Activated T-cell treated with anti-CD3 and anti-CD28 coated beads for 4 hours (primary cell): ENCODE measurements at places on chromosomes 13 and 19.

DNA sequence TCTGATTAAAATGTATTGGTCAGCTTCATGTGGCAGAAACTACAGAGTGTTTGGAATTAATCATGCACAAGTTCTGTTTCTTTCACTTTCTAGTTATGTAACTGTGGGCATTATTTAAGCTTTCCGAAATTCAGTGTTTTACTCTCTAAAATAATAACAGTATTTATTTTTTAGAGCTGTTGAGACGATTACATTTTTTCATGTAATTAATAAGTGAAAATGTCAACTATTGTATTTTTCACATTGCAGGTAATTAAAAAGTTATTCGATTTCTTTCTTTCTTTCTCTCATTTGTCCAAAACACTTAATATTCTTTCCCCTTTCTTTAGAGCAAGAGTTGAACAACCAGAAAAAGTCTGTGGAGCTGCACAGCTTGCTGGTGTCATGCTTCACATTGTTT is 559.4 kb upstream of the PCDH20 start:
- no peak for DNase-seq

DNA sequence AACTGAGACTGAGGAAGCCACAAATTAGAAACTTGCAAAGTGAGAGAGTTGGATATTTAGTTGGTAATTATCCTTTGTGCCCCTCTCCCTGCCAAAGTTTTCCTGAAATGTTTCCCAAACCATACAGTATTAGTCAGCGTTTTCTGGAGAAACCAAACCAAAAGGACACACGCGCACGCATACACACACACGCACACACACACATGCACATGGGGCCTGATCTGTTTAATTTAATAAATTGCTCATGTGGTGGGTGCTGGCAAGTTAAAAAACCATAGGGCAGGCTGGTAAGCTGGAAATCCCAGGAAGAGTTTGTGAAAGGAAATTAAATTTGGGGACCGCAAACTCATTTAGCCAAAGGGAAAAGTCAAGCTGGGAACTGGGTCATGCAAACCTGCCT is 11.7 kb upstream of the CYSLTR2 start:
- DNase-seq, result no peak

DNA sequence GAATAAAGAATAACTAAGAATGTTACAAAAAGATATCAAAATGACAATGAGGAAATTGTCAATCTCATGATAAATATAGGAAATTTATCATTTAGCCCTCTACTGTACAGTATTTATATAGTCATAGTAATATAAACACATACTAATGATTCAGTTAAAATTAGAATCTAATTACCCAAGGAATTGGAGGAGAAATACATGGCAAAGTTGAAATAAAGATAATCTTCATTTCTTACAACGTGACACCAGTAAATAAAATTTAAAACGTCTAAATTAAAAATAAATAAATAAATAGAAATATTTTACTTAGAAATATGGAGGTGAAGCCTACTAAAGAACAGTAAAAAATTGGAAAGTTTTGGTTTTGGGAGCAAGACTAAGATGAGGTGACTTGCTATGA is 2163.1 kb upstream of the PCDH20 start:
- no peak for DNase-seq

DNA sequence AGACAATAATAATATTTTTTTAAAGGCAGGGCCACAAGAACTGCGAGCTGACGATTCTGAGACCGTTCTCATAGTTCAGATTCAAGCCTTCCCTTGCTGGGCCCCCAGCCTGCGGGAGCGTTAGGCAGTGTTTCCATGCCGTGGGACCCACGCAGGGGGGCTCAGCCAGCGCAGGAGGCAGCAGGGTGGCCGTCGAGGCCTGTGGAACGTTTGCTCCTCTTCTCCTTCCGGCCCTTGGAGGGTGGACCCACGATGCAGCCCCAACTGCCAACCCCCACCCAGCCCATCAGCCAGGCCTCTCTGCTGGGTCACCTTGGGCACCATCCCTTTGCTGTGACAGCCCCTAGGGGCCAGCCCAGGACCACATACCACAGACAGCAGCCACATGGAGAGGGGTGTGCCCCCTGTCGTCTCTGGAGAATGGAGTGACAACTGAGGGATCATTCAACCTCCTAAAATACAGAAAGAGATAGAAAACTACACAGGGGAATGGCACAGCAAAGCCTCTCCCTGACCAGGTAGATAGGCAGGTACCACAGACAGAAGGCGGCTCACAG is 46.8 kb downstream of the PDCD5 start:
- DNase-seq, result no peak

DNA sequence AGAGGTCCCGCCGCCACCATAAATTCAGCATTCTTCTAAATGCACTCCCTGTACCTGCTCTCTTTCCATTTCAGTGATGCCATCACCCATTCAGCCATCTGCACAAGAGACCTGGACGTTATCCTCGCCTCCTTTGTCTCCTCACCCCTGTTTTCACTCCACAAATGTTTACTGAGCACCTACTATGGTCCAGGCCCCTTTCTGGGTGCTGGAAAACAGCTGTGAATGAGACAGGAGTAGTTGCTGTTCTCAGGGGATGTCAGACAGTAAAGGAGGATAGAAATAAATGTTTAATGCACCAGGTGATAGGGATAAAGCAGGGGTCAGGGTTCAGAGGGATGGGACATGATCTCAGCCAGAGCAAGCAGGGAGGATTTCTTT is 3.3 kb downstream of the AP1M1 start:
- DNase-seq, result no peak

DNA sequence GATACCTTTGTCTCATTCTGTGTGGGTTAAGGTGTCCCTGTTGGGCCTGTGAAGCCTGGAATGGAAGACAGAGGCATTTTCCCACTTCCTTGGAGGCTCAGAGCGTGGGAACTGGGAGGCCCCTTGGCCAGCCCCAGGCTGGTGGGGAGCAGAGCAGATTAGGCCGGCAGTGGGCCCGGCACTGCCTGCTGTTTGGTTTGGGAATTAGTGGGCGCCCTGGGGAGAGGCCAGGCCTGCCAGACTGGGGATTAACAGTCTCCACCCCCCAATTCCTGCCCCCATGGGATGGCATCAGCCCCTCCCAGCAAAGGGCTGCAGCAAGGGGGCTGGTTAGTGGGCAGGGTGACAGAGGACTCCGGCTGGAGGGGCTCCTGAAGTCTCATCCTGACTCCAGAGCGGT is 3.1 kb upstream of the BEST2 start:
- no peak for DNase-seq

DNA sequence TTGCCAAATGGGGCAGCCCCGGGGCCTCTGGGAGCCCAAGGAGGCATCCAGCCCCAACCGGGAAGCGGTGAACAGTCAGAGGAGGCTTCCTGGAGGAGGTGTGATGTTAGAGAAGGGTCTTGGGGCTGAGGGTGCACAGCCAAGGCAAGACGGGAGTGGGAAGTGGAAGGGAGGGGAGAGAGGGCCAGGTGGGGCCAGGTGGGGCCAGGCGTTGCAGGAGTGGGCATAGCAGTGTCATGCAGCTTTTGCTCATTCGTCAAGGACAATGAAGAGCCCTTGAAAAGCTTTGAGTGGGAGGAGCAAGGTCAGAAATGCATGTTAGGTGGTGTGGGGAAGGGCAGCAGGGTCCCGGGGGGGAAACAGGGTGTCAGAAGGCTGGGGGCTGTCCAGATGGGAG is 1.8 kb downstream of the FBN3 start:
- DNase-seq, result no peak

DNA sequence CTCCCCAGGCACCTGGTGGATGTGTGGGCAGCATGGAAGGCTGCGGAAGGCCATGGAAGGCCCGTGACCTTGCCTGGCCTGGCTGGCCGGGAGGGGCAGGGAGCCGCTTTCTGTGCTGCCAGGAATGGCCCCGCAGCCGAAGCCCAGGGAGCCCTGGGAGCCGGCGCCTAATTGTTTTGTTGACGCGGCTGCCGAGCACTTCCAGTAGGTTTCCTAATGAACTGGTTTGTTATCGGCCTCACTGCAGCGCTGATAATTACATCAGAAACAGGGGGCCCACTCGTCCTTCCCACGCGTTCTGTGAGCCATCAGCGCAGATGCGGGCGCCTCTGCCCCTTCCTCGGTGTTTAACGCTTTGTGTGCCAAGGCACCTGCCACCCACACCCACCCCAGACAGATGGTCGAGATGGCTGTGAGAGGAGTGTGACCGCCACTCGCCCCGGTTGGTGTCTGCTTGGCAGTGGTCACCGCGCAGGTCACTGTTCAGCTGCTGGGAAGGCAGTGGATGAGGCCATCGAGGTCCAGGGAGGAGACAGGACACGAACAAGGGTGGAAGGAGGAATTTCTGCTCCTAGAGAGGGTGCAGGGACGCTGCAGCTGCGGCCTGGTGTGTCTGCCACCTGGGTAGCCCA is 124.5 kb downstream of the KDM4B start:
- DNase-seq, result no peak

GRCh38 chr13:25088562-25089221 is 7.2 kb upstream of the PABPC3 start:
- no peak for DNase-seq
